ENCODE measurements at places on chromosomes 6 and 20. TPM values are rescaled to one million over a fixed set of nuclear protein-coding genes. Genes with fewer than 3 reads are reported as not detected.

DNA sequence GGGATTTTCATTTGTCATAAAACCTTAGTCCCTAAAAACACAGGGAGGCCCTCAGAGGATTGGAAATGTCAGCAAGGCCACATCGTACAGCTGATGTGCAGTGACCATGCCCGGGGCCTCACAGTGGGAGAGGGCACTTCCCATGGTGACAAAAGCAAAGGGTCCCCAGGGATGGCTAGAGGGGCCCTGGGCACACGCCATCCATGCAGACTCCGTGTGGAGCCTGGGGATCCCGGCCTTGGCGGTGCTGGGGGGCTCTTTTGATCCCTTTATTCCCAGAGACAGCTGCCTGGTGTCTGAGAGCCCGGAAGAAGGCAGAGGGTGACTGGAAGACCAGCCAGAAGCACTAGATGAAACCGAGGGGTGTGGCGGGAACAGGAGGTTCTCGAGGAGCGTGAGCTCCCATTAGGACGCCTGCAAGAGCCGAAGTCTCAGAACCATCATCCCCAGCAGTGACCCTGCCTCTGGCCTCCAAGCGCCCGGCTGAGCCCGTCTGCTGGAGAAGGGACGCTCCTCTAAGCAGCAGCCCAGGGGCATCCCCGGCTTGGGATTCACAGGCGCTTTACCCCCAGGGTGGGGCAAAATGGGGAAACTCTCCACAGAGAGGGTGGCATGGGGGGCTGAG is 49.1 kb upstream of the FRMD1 start:
- DNase-seq = no peak

DNA sequence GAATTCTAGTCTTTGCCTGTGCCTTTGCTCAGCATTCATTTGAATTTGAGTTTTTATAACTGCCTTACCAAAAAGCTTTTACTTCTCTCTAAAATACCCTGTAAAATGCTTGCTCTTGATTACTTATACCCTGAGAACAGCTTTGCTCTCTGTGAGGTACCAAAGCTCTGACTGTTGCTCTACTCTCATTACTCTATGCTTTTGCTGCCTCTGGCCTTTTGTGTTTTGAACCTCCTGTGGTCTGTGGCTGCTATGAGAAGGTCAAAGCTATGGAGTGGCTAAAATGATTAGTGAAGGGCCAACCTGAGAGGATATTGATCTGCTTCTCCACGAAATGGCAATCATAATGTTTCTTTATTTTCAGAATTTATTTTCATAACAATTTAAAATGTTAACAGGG is 375.6 kb upstream of the IMPG1 start:
- DNase-seq = no peak

- DNase-seq = no peak
Observed at GRCh38 chr6:85449388-85449817, 480 bp upstream of the NT5E start.

GRCh38 chr6:75849329-75850025 is 100.4 kb downstream of the MYO6 start:
- no peak for DNase-seq

DNA sequence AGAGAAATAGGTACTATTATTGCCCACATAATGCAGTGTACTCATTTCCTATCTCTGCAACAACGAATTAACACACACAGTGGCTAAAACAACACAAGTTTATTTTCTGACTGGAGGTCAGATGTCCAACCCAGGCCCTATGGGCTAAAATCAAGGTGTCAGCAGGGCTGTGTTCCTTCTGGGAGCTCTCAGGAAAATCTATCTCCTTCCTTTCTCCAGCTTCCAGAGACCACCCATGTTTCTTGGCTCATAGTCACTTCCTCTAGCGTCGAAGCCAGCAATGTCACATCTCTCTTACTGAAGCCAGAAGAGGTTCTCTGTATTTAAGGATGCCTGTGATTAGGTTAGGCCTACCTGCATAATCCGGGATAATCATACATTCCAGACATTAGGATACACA is 60.9 kb upstream of the TOP1 start:
- DNase-seq = no peak

GRCh38 chr20:8362457-8362856 is 230.4 kb downstream of the PLCB1 start:
- DNase-seq = no peak

DNA sequence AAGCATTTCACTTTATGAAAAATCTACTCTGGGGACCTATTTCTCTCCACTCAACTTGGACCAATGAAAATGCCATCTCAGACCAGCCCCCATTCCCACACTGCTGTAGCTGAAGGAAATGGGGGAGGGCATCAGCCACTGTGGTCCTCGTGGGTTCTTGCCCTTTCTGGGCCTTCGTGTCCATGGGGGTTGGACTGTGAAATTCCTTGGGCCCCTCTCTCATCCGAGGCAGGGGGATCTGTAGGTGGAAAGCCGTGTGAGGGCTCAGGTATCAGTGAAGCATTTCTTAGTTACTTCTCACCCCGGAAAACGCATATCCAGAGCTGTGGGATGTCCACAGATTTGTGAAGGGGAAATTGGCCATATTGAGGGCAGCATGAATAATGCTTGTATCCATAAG is 147.9 kb downstream of the CDC5L start:
- no peak for DNase-seq

DNA sequence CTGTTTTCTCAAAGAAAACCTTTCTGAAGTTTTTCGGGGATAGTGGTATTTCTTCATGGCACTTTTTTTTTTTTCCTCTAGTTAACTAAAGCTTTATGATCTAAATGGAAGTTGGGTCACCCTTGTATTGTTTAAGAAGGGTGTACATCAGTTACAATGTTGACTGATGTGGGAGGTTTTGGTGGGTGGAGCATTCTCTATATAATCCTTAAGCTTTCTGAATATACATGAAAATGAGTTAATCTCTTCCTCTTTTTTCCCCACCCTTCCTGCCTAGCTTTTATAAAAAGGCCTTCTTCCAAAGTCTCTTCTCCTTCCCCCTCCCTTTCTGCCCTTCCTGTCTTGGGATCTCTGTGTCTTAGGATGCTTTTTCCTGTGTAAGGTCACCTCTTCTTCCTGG is 47.2 kb downstream of the DHX35 start:
- no peak for DNase-seq

DNA sequence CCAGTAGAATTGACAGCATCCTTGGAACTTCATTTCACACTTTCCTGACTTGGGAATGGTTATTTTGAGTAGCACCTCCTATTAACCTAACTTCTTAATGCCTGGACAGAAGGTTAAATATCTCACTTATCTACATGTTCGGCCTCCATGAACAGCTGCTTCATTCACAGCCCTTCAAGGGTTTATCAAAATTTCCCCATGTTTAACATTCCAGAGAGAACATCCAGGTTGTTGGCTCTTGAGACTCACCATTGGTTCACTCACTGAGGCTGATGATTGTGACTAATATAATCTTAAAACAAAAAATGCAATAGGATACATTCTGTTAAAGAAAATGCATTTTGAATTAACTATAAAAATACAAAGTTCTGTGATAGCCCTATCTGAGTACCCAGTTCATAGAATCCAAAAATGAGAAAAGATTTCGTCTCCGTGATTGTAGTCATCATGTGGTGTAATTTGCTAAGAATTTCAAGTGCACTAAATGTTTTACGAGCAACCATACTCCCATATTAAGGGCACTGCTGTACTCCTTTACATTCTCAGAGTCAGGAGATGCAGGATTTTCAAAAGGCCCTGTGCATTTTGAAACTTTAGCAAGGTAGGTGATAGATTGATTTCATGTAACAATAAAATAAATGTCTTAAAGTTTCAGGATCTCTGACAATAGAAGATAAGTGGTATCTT is 260.6 kb upstream of the TAB2 start:
- no peak for DNase-seq

DNA sequence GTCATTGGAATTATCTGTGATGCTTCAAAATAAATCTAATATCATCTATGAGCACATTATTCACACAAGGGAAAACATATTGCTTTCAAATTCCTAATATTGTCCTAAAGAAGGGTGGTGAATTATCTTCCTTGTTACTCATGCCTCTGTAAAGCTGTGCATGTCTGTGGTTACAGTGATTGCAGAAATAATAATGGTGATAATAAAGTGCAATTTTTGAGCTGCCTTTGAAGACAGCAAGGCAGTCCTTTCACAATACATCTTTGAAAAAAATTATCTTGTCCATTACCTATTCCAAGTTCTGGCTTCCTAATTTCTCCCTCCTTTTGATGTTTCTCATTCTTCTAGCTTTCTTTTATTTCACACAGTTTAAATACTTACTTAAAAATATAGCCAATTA is 442.1 kb upstream of the EYS start:
- DNase-seq = no peak

DNA sequence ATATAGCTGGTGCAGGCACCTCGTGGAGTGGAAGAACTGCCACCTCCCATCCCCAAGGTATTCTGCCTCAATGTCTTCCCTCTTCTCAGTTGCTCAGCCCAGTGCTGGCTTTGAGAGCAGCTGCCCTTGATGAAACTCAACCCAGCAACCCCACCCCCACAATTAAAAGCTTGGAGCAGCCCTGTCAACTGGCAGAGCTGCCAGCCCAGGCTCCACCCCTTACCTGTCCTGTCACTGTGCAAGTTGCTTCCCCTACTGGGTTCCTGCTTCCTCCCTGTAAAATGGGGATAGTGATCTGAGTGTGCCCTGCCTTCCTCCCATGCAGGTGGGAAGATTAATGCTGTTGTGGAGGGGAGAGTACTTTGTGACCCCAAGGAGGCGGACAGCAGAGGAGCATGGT is 4.5 kb downstream of the TMEM63B start:
- no peak for DNase-seq

DNA sequence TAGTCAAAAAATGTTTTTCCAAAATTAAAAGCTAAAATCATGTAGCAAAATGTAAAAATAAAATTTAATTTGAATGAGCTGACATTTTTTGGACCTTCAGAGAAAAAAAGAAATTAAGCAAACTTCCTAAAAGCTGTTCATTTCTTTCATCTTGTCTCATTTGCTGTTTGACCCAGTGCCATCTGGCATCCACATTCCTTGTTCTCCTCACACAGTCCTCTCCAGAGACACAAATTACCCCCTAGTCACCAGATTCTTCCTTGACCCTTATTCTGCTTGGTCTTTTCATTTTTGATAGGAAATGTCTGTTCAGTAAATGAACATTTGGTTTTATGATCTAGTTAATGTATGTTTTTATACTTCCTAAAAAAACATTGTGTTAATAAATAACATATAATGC is 55.2 kb downstream of the HDDC2 start:
- no peak for DNase-seq

Gene ACTL10
- not detected for total RNA-seq

- DNase-seq = peak; percentile 52
Observed at GRCh38 chr6:44129841-44130322, 2.5 kb downstream of the TMEM63B start.

GRCh38 chr6:154872542-154873114 is 122.5 kb upstream of the TIAM2 start:
- DNase-seq = no peak

DNA sequence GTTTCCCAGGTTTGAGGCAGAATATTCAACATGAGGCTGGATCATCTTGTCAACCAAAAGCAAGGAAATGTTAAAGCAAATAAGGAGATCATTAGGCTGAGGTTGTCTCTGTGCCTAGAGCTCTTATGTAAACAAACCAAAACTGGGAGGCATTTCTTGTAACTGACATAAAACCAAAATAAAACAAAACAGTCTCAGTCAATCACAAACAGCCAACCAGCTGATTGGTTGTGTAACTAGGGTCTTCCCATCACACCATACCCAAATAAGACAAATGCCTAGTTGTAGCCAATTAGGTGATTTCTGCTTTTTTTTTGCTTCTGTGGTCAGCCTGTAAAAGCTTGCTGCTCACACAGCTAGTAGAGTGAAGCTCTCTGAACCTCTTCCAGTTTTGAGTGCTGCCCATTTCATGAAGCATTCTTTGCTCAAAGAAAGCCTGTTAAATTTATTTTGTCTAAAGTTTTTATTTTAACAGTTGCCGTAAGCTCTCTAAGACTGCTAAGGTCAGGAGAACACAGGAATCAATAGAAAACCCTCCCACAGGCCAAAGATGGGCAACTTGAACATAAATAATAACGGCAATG is 8.9 kb upstream of the FITM2 start:
- DNase-seq = no peak

Data from K562 (cell line).